Spleen (tissue), 13 donors: ENCODE measurements at places on chromosomes 16 and 17. TPM values are rescaled to one million over a fixed set of nuclear protein-coding genes. Genes with fewer than 3 reads are reported as not detected.

The PLLP gene
- total RNA-seq, result 34.1 TPM

The EIF1 gene
- total RNA-seq, result 313 TPM

The PPP1R27 gene
- total RNA-seq, result not detected

DNA sequence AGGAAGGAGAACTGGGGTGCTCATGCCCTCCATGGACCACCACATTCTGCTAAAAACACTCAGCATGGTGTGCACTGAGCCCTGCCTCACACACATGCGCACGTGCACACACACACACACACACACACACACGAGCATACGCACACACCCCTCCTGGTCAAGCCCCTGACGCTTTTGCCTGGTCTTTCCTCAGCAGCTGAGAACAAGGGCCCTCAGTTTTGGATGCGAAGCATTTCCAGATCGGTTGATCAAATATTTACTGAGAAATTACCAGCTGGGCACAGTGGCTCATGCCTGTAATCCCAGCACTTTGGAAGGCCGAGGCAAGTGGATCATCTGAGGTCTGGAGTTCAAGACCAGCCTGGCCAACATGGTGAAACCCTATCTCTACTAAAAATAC lies 20.1 kb upstream of the RAI1 start:
- H3K27me3 ChIP-seq, result no peaks in the 10 kb centered on the region
- no peak overlapping the region for H3K27ac ChIP-seq
- no peak for DNase-seq

- DNase-seq, result peak; percentile 60
- H3K4me1 ChIP-seq, result peaks cover 78% of the 10 kb centered on the region
- H3K4me3 ChIP-seq, result no peak overlapping the region
- no peaks in the 10 kb centered on the region for H3K27me3 ChIP-seq
- H3K27ac ChIP-seq, result no peak overlapping the region
- no peaks in the 10 kb centered on the region for H3K36me3 ChIP-seq
Observed at GRCh38 chr16:89117227-89117974, 23.7 kb downstream of the ACSF3 start.

- no peak overlapping the region for H3K4me3 ChIP-seq
- DNase-seq, result no peak
- H3K27ac ChIP-seq, result no peak overlapping the region
- no peaks in the 10 kb centered on the region for H3K36me3 ChIP-seq
Observed at GRCh38 chr17:35900280-35900679, 20.1 kb upstream of the CCL5 start.

- no peaks in the 10 kb centered on the region for H3K36me3 ChIP-seq
- H3K27ac ChIP-seq, result peak overlapping the region; percentile 46
- no peak for DNase-seq
- H3K27me3 ChIP-seq, result peaks cover 21% of the 10 kb centered on the region
Observed at GRCh38 chr16:73053364-73054124, 5.6 kb upstream of the ZFHX3 start.
